ENCODE measurements at places on chromosomes 12 and 14.

GRCh38 chr12:91975891-91976290 lies 169.8 kb downstream of the BTG1 start:
- DNase-seq: no peak

DNA sequence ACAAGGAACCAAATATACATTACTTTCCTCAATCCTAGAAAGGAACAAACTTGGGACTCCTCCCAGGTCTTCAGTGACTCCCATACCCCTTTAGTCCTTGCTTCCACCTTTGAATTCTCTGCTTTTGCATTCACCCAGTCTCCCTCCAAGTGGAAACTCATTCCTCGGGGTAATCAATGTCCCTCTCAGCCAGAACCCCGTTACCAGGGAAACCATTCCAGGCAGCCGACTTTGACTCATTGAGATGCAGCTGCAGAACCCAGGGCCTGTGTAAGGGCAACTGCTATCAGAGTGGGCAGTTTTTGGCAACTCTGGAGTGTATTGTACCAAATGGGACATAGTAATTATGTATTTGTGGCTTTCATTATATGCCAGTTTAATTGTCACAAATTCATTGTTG lies 186.2 kb downstream of the NRXN3 start:
- no peak for DNase-seq

DNA sequence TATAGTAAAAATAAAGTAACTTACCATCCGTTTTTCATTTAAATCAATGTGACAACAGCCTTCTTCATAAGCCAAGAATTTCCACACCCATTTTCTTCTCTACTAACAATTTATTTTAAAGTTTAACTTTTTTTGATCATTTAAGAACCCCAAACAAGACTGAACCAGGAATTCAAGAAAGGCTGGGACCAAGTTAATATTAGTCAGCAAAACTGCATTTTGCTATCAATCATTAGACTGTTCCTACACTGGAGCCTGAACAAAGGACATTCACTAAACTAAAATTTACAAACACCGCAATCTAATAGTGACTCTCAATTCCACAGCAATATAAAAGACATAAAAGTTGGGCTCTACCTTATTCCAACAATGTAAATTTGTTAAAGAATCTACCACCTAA lies 73.6 kb downstream of the OSBPL8 start:
- DNase-seq: no peak

DNA sequence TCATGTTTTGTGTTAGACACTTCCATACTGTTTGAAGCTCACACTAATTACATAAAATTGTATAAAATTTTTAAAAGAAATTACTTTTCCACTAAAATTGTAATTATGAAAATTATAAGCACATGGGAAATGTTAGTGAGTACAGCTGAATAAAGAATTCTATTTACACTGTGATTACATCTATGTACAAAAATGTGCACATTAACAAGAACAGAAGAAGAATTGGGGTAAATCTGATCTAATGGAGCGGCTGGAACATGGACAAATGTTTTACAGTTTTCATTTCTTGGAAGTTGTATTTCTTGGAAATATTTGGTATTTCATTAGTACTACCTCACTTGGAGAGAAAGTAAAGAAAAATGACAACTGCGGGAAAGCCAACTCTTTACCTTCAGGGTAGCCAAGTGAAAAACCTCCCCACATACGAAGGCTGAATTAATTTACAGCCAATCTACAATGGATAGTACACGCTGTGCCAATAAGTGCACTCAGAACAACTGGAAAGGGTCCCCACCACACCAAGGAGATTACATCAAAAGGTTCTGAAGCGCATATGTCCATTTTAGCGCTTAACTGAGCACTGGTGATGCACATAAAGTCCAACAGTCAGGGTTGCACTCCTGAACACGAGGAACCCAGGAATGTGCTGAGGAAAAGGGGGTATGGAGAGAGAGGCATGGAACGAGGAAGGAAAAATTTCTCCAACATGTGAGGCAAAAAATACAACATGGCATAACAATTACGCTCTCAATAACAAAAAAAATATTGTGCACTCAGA lies 17.5 kb downstream of the MED13L start:
- no peak for DNase-seq

- no peak for DNase-seq
Measured at GRCh38 chr12:107779077-107779831, 4.8 kb downstream of the ASCL4 start.

DNA sequence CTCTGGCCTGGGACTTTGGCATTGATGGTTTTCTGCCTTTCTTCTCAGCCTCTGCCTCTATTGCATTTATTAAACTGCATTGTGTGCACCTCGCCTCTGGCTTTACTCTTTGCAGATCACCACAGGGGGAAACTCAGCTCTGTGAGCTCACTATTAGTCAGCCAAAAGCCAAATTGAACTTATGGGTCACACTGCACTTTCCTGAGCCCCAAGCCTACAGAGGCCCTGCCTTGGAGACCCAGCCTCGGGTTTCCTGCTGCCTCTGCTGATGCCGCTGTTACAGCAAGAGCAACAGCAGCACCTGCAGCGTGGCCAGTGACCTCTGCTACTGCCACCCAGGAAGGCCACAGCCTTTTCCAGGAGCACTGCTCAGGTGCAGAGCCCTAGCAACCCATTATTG lies 122.5 kb downstream of the DAD1 start:
- no peak for DNase-seq

DNA sequence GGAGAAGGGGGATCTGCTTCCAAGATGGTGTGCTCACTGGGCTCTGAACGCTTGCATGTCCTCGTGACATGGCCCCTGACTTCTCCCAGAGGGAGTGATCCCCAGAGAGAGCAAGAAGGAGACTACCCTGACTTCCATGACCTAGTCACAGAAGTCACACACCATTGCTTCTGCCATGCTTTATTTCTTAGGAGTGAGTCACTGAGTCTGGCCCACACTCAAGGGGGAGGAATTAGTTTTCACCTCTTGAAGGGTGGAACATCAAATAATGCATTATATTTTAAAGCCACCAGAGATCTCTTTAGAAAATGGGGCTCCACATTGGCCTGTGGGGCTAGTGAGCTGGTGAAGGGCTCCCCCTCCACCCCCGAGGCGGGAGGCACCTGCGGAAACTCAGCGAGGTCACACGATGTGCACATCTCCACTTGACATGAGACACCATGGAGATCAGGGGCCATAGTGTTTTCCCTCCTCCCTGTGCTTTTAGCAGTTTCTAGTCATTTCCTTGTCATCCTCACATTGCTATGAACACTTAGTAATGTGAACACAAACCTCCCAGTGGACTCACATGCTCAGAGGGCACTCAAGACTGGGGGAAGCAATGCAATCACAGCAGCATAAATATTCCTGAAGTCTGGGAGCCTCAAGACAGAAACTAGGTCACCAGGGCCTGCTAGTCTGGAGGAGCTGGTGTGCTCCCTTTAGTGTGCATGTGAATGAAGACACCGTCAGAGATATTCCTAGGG lies 87.4 kb upstream of the FZD10 start:
- no peak for DNase-seq

DNA sequence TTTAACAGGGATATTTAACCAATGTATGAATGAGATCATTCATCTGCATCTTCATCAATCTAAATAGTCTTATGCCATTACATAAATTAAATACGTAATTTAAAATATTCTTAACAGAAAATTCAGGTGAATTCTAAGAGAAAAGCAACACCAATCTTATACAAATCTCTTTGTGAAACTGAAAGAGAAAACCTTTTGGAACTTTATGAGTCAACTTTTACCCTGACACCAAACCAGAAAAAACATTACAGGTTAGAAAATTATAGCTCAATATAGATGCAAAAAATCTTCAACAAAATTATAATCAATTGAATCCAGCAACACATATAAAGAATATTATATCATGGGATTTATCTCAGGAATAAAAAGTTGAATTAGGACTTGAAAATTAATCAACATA lies 3.4 kb downstream of the GLIPR1L1 start:
- no peak for DNase-seq

- no peak for DNase-seq
Measured at GRCh38 chr12:3770891-3771290, 18.0 kb upstream of the CRACR2A start.

GRCh38 chr14:91410771-91411536 lies 6.7 kb downstream of the CCDC88C start:
- no peak for DNase-seq

GRCh38 chr12:124047045-124047566 lies 74.1 kb downstream of the ZNF664 start:
- no peak for DNase-seq

DNA sequence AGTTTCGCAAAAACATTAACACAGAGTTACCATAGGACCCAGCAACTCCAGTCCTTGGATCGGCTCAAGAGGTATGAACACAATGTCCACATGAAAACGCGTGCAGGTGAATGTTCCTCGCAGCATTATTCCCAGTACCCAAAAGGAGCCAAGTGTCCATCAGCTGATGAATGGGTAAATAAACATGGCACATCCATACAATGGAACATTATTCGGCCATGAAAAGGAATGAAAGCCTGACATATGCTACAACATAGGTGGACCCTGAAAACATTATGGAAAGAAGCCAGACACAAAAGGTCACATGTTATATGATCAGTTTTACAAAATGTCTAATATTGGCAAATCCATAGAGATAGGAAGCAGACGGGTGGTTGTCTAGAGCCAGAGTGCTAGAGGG lies 9.1 kb downstream of the RILPL1 start:
- DNase-seq: no peak

- no peak for DNase-seq
Measured at GRCh38 chr12:5966486-5967095, 21.5 kb upstream of the ANO2 start.

DNA sequence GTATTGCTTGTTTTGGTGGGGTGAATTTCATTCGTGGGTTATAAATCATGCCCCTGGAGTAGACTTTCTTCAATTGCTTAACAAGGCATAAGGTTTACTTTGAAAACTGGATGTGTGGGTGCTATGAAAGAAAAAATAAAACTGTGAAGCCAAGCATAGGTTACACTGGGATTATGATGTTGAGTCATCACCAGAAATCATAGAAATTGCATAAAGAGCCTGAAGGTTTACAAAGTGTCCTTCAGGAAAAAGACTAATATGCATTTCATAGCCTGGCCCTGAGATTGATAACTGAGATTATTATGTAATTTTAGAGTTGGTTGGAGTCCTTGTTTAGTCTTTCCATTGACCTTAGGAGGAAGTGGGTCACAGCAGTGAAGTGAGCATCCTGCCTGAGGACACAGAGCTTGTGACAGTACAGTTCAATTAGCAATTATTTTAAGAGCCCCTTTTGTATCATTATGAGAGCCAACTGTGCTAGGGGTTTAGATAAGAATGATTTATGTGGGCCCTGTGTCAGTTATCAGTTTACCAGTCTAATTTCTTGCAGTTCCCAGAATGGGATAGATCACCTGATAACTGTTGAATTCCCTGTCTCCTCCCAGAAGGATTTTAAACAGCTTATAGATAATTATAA lies 13.6 kb downstream of the LRRK2 start:
- no peak for DNase-seq

- DNase-seq: no peak
Measured at GRCh38 chr12:45918818-45919217, 71.6 kb downstream of the SCAF11 start.

GRCh38 chr12:29191267-29191850 lies 42.3 kb downstream of the FAR2 start:
- no peak for DNase-seq

DNA sequence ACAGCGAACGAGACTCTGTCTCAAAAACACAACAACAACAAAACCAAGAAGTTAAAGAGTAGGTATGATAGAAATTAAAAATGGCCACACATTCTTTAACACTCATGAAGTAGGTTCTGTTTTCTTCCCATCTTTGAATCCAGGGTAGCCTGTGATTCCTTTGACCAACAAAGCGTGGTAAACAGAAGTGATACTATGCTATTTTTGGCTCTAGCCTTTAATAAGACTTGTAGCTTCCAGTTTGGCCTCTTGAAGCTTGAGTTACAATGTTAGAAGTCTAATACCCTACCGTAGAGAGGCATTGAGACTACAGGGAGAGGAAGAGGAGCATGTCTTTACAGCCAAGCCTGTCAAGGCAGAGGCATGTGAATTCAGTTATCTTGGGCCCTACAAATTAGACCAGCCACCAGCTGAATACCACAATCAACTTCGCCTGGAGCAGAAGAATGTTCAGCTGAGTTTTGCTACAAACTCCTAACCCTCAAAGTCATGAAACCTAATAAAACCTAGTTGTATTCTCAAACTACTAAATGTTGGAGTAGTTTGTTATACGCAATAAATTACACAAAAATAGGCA lies 4.9 kb upstream of the NEMF start:
- no peak for DNase-seq

- no peak for DNase-seq
Measured at GRCh38 chr12:4418913-4419312, 26.7 kb downstream of the FGF6 start.

DNA sequence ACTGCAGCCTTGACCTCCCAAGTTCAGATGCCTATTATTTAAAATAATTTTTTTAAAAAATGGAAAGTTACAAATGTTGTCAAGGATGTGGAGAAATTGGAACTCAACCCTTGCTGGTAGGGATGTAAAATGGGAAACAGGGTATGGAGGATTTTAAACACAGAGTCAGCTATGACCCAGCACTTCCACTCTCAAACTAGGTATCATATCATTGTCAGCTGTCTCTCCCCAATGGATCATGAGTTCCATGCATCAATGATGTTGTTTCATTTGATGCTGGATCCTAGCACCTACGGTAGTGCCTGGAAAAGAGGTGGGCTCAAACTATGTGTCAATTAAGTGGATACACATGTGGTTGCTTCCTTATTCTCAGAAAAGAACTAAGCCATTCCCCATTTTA lies 150.9 kb downstream of the RIMBP2 start:
- DNase-seq: no peak

DNA sequence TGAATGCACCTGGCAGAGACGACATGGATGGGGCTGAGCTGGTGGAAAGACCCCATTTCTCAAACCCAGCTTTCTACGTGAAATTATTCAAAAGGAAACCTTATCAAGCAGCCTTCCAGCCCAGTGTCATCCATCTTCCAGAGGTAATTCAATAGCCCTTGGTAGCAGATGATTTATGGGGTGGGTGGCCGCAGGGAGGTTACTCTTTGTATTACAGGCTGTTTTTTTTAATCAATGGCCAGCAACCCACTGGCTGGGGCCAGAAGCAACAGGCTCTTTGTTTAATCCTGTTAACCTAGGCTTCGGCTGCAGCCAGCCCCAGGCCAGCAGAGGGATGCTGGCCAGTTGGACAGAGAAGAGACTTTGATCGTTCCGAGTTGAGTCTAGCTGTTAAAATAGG lies 139.8 kb upstream of the SRRM4 start:
- DNase-seq: no peak

GRCh38 chr12:91948504-91948903 lies 197.1 kb downstream of the BTG1 start:
- DNase-seq: no peak

DNA sequence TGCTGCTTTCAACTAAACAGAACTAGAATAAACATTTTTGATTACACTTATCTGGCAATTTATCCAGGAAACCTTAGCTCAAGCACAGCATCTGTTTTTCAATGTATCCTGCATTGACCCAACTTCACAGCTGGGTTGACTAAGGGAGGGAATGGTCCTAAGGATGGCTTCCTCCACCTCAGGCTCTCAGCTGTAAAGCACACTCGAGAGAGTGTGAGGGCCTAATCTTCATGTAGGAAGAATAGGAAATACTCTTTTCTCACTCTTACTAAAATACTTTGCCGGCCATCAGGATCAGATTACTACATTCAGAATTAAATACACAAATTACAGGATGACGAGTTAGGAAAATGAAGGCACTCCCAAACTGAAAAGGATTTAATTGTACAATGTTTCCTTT lies 7.2 kb downstream of the SETD3 start:
- DNase-seq: no peak

- no peak for DNase-seq
Measured at GRCh38 chr12:129404556-129404955, 499.3 kb downstream of the TMEM132D start.

Measured in stimulated activated CD4-positive, alpha-beta T cell treated with anti-CD3 and anti-CD28 coated beads, TNF-alpha, amount 100 ng/mL, for 1 hour (primary cell).